ENCODE measurements at places on chromosomes 4 and X. TPM values are rescaled to one million over a fixed set of nuclear protein-coding genes. Genes with fewer than 3 reads are reported as not detected.

The FAM50A gene
- polyA plus RNA-seq: 63.5 TPM

The SPANXB1 gene
- polyA plus RNA-seq: not detected

DNA sequence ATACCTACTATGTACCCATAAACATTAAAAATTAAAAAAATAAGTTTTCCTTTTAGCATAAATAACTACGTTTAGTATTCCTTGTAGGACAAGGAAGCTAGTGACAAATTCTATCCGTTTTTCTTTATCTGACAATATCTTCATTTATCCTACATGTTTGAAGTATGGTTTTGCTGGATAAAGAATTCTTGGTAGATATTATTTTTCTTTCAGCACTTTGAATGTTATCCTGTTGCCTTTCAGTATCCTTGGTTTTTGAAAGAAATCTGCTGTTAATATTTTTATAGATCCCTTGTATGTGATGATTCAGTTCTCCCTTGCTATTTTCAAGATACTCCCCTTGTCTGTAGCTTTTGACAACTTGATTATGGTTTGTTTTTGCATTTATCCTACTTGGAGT lies 76.6 kb downstream of the CASK start:
- DNase-seq: no peak

DNA sequence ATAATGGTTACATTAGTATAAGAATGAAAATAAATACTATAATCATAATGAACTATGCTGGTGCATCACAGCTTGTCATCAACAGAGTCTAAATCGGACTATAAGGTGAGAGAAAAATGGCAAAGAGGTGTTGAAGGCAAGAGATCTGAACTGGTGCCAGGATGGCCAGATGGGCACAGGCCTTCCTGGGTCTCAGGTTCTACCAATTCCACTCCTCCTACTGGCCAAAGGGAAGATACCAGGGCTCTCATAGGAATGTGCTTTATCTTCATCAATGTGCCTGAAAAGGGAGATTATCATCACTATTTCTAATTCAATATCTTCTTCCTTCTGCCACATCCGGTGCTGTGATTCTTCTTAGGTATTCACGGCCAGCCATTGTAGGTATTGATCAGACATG lies 107.6 kb downstream of the GASK1B start:
- no peak for DNase-seq

DNA sequence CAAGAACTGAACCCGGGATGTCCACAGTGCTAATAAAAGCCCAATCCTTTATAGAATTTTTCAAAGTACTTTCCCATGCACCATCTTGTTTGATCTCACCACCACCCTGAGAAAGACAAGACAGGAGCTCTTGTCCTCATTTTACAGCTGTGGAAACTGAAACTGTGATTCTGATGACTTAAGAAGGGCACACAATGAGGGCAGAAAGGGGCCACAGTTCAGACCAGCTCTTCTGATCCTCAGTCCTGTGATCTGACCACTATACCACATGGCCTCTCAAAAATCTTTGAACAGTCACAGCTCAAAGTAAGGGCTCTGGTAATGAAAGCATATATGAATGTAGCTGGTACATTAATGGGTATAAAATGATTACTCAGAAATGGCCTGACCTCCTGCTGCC lies 127.3 kb upstream of the CPEB2 start:
- DNase-seq: no peak

GRCh38 chr4:7819446-7819845 lies 120.2 kb downstream of the AFAP1 start:
- DNase-seq: no peak

DNA sequence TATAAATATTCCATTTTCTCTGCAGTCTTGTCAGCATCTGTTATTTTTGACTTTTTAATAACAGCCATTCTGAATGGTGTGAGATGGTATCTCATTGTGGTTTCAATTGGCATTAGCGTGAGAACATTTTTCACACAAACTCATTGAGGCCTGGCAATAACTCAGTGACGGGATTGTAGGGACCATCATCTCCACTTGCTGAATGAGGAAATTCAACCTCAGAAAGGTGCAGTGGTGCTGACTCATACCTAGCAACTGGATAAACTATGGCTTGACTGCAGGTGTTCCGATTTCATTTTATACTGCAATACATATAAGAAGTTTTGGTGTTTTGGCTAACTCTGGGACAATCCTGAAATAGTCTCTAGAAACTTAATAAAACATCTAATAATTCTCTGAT lies 88.3 kb upstream of the DDIT4L start:
- no peak for DNase-seq

All from hindlimb muscle (tissue), 1 donor.